ENCODE measurements at places on chromosomes 7 and 10. TPM values are rescaled to one million over a fixed set of nuclear protein-coding genes. Genes with fewer than 3 reads are reported as not detected.

DNA sequence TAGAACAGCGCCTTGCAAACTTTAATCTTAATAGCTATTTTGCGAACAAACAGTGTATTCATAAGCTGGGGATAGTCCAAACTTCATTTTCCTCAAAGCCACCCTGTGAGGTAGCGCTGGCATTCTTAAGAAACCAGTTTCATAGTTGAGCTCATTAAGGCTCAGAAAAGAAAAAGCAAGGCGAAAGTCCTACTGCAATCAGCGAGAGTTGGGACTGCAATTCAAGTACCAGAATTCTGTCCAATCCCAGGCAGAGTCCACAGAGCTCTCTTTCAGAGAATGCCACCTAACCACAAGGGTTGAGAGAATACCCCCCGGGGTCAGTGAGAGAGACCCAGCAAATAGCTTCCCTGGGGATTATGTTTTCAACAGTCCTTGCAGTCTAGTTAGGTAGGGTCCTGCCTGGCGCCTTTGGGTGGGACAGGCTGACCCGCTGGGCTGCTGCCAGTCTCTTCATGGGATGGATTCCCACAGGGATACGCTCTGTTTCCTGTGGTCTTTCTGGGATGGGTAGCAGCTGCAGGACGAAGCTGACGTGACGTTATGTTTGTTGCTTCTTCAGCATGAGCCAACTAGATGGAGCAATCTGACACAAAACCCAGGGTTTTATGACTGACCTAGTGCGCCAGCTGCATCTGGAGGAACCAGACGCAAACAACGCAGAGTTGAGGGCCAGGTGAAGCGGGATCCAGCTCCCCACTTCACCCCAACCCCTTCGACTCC lies 16.0 kb downstream of the BMPER start:
- no peaks in the 10 kb centered on the region for H3K4me1 ChIP-seq
- no peak overlapping the region for H3K27ac ChIP-seq
- H3K36me3 ChIP-seq: no peaks in the 10 kb centered on the region
- no peak for DNase-seq

- no peak overlapping the region for H3K27ac ChIP-seq
- peaks cover 8% of the 10 kb centered on the region for H3K4me1 ChIP-seq
- no peaks in the 10 kb centered on the region for H3K27me3 ChIP-seq
- no peak overlapping the region for H3K4me3 ChIP-seq
- no peaks in the 10 kb centered on the region for H3K36me3 ChIP-seq
- no peak for DNase-seq
Observed at GRCh38 chr7:75619636-75620035, 119.1 kb downstream of the HIP1 start.

- no peak for DNase-seq
- no peak overlapping the region for H3K27ac ChIP-seq
- H3K4me1 ChIP-seq: no peaks in the 10 kb centered on the region
- H3K36me3 ChIP-seq: no peaks in the 10 kb centered on the region
- no peaks in the 10 kb centered on the region for H3K27me3 ChIP-seq
Observed at GRCh38 chr10:51838471-51838870, 139.1 kb upstream of the CSTF2T start.

Gene IL6
- 0.41 TPM for total RNA-seq

DNA sequence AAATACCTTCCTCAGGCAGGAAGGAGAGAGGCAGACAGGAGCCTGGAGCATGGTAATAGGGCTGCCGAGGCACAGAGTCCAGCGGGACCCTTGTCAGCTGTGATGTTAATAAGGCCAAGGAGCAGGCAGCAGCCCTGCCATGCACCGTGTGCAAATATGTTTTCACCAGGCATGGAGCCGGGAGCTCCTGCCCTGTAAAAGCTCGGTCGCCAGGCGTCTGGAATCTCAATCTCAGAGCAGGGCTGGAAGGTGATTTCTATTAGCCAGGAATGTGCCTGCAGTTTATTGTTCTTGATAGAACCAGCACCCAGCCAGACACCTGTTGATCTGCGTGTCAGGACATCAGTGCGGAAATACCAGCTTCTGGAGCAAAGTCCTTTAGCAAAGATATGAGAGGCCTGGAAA lies 469.8 kb downstream of the GLRX3 start:
- no peak overlapping the region for H3K4me3 ChIP-seq
- H3K27ac ChIP-seq: no peak overlapping the region
- DNase-seq: no peak
- H3K36me3 ChIP-seq: no peaks in the 10 kb centered on the region
- H3K27me3 ChIP-seq: no peaks in the 10 kb centered on the region

GRCh38 chr7:155964543-155964942 lies 152.3 kb upstream of the SHH start:
- H3K27ac ChIP-seq: no peak overlapping the region
- H3K36me3 ChIP-seq: no peaks in the 10 kb centered on the region
- no peaks in the 10 kb centered on the region for H3K27me3 ChIP-seq
- no peak overlapping the region for H3K4me3 ChIP-seq

Gene PNLIPRP2
- not detected for total RNA-seq

DNA sequence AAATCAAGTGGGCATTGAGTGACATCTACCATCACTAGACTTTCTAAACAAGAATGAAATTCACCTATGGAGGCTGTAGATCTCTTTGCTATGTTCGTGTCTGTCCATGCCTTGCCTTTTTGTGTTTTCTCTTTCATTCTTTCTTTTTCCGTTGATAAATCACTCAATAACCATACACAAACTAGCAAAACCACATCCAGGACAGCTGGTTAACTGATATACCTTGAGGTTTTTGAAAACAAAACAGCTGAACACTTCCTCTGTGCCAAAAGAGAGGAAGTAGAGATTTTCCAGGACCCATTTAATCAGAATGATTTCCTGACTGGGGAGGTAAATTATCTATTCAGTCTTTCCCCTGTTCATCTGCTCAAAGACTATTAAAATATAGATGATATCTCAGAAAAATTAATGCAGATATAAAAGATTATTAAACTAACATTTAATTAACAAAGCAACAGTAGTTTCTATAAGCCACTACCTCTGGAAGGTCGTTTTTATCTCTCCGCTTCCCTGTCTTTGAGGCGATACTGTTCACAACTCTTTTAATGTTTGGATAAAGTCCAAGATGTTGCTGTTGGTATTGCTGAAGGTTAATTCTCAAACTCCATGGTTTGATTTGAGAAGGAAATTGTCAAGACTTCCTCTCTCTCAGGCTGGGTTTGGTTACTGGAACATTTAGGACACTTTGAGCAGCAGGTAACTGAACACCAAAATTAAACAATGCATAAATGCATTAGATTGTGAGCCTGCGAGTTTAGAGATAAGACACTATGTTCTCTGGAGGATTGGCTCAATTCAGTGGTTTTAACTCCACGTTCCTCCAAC lies 24.4 kb upstream of the C10orf67 start:
- no peak overlapping the region for H3K4me3 ChIP-seq
- DNase-seq: no peak
- H3K27ac ChIP-seq: no peak overlapping the region
- H3K4me1 ChIP-seq: no peaks in the 10 kb centered on the region
- H3K27me3 ChIP-seq: no peaks in the 10 kb centered on the region
- no peaks in the 10 kb centered on the region for H3K36me3 ChIP-seq

GRCh38 chr10:26221541-26221940 lies 5.0 kb downstream of the GAD2 start:
- H3K4me1 ChIP-seq: no peaks in the 10 kb centered on the region
- no peak overlapping the region for H3K27ac ChIP-seq
- no peaks in the 10 kb centered on the region for H3K36me3 ChIP-seq
- DNase-seq: no peak

DNA sequence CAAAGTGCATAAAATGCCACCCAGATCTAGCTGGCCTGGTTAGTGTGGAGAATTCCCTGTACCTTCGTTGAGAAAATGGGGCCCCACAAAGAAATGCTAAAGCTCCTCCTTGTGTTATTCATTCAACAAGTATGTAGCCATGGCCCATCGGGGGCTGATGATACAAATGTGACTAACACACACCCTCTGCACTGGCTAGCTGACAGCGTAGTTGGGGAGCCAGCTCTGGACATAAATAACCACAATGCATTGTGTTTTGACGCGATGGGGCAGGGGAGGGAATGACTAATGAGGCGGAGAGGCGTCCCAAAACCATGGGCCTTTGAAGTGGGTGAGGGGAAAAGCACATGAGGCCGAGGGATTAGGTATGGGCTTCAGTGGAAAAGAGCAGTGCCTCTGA lies 28.2 kb upstream of the ASL start:
- no peak for DNase-seq
- no peaks in the 10 kb centered on the region for H3K27me3 ChIP-seq
- H3K4me3 ChIP-seq: no peak overlapping the region
- no peaks in the 10 kb centered on the region for H3K36me3 ChIP-seq
- H3K4me1 ChIP-seq: peaks cover 6% of the 10 kb centered on the region

Gene MKX
- 0.92 TPM for total RNA-seq

- H3K27me3 ChIP-seq: no peaks in the 10 kb centered on the region
- H3K27ac ChIP-seq: no peak overlapping the region
- H3K4me3 ChIP-seq: no peak overlapping the region
- peaks cover 5% of the 10 kb centered on the region for H3K4me1 ChIP-seq
- H3K36me3 ChIP-seq: no peaks in the 10 kb centered on the region
- DNase-seq: no peak
Observed at GRCh38 chr10:119450606-119451299, 91.8 kb downstream of the RGS10 start.

DNA sequence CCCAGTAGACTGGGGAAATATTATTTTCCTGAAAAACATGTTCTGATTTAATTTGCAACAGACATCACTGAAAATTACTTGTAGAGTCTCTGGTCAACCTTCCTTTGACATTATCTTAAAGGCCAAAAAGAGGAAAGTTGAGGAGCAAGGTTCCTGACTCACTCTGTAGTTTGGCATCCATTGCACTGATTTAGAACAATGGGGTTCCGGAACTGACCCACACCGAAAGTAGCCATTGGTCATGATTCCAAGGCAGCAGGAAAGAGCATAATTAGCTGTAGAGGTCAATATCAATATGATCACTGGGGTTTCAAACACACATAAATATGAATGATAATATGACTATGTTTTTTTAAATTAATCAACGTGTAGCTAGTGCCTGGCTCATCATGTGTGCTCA lies 65.8 kb downstream of the DNMBP start:
- H3K27me3 ChIP-seq: no peaks in the 10 kb centered on the region
- DNase-seq: no peak
- no peaks in the 10 kb centered on the region for H3K4me1 ChIP-seq
- no peaks in the 10 kb centered on the region for H3K36me3 ChIP-seq
- H3K27ac ChIP-seq: no peak overlapping the region

Gene STAG3
- total RNA-seq: 3.8 TPM

Gene TTYH3
- total RNA-seq: 169 TPM

Gene AKR1E2
- 3.5 TPM for total RNA-seq

Gene RADIL
- total RNA-seq: 5.4 TPM

DNA sequence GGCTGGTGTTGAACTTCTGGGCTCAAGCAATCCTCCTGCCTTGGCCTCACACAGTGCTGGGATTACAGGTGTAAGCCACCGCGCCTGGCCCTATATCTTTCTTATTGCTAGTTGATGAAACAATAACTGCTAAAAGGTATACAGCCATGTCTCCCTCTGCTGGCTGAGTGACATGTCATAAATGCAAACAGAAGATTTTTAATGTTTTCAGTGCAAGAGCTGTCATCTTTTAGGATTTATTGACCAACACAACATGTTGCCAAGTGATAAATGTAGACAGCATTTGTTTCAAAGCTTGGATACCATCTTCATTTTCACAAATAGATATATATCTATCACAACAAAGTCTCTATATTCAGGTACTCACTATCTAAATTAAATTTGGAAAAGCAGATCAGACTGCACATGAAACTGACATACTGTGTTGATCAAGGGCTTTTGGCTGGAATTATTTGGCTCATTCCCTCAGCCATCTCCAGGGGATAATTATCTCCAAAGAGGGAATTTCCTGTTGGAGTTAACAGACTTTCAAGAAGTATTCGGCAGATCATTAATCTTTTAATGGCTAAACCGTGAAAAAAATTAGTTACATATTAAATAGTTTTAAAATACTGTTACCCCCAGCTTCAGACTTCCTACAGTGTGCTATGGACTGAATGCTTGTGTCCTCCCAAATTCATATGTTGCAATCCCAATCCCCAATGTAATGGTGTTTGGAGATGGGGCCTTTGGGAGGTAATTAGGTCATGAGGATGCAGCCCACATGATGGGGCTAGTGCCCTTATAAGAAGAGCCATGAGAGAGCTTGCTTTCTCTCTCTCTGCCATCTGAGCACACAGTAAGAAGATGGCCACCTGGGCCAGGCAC lies 41.3 kb upstream of the SRPK2 start:
- no peak for DNase-seq
- no peak overlapping the region for H3K27ac ChIP-seq

DNA sequence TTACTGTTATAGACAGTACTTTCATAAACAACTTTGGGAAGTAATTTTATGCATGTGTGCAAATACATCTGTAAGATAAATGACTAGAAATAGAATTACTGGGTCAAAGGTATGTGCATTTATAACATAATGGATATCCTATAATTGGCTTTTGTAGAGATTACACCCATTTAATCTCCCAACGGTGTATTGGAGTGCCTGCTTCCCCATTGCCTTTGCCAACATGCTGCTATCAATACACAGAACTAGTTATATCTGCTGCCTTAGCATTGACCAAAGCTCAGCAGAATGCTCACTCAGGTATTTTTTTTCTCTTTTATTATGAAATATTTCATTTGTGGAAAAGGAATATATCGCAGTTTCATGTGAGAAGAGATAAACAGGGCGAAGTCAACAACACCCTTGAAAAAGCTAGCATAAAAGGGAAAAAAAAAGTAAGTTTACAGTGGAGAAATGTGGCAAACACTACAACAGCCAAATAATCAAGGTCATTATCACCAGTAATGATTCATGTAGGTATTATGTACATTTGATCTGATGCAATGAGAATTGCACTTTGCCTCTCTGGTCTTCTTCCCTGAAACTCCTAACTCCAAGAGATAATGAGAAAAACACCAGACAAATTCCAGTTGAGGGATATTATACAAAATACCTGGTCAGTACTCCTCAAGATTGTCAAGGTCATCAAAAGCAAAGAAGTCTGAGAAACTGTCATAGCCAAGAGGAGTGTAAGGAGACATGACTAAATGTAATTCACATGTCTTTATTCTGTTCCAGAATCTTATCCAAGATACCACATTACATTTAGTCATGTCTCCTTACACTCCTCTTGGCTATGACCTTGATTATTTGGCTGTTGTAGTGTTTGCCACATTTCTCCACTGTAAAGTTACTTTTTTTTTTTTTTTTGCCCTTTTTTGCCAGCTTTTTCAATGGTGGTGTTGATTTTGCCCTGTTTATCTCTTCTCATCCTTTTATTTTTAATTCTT lies 36.8 kb downstream of the MARCHF5 start:
- H3K4me1 ChIP-seq: no peaks in the 10 kb centered on the region
- no peaks in the 10 kb centered on the region for H3K36me3 ChIP-seq
- no peak overlapping the region for H3K27ac ChIP-seq
- H3K27me3 ChIP-seq: no peaks in the 10 kb centered on the region
- no peak for DNase-seq

Gene KCP
- 1.8 TPM for total RNA-seq

Gene ASAH2B
- total RNA-seq: 6.3 TPM

Data from H1 (cell line).